ENCODE measurements at places on chromosomes 1 and 21.

GRCh38 chr1:14500041-14500440, 98.4 kb upstream of the KAZN start:
- no peak for DNase-seq

- DNase-seq: no peak
These were observed 4.8 kb upstream of the LAPTM5 start for GRCh38 chr1:30762152-30762929.

- no peak for DNase-seq
These were observed 110.6 kb upstream of the PLPPR5 start for GRCh38 chr1:99115231-99115630.

GRCh38 chr1:32768110-32768850, 48.9 kb downstream of the YARS1 start:
- no peak for DNase-seq

DNA sequence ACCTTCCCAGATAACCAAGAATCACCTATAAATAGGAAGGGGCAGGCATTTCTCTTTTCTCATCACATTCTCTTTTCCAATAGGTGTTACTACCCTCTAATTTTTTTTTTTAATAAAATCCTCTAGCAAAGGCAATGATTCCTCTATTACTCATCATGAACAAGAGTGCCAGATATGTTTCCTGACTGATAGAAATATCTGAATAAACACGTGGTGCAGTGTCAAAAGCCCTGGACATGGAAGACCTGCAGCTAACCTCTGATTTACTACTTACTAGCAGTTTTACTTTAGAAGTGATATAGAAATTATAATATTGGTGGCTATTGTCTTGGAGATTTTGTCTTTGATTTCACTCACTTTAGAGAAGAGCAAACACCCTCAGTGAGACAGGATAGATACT, 194.6 kb upstream of the SAMSN1 start:
- DNase-seq: no peak

DNA sequence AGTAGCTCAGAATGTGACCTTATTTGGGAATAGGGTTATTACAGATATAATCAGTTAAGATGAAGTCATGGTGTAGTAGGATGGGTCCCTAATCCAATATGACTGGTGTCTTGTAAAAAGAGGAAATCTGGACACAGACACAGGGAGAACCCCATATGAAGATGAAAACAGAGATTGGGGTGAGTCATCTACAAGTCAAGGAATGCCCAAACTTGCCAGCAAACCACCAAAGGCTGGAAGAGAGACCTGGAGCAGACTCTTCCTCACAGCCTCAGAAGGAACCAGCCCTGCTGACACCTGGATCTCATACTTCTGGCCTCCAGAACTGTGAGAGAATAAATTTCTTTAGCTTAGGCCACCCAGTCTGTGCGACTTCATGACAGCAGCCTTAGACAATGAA, 29.9 kb downstream of the KRTAP19-8 start:
- DNase-seq: no peak

- DNase-seq: no peak
These were observed 3.5 kb downstream of the EXOC8 start for GRCh38 chr1:231334079-231334666.

DNA sequence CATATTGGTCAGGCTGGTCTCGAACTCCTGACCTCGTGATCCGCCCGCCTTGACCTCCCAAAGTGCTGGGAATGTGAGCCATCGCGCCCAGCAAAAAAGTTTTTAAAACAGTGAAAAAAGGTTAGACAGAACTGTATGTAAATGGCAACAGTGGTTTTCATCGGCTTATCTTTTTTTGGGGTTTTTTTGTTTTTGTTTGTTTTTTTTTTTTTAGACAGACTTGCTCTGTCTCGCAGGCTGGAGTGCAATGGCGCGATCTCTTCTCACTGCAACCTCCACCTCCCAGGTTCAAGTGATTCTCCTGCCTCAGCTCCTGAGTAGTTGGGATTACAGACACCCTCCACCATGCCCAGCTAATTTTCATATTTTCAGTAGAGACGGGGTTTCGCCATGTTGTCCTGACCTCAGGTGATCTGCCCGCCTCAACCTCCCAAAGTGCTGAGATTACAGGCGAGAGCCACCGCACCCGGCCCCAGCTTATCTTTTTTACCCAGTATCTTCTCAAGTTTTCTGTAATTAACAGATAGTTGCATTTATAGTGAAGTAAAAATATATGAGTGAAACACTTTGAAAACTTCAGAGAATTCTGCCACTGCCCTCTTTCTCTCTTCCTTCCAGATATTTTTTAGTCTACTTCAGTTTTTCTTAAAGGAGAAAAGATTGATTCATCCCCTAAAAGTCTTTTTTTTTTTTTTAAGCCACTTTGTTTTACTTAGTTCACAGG, 13.1 kb downstream of the TIMM17A start:
- DNase-seq: no peak

- no peak for DNase-seq
These were observed 35.5 kb downstream of the H3-3A start for GRCh38 chr1:226097866-226098625.

DNA sequence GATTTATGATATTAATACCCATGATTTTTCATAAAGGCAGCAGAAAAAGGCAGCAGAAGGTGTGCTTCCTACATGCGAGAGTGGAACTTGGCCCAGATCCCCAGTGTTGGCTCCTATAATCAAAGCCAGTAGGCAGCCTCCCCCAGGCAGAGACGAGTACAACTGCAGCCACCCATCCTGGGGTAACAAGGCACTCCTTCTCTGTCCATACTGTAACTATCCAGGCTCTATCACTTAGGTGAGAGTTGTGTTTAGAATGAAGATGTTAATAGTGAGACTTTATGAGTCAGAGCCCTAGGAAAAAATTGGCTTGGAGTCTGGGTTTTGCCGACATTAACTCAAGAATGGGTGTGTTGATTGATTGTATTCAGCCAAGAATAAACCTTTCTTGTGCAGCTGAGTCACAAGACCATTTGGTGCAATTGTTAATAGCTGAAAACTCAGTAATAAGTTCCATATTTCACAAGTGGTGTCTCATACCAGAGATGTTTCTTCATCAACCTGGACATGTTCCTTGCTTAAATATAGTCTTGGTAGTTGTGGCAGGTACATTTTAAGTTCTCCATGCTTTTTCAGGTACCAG, 322.3 kb downstream of the DUSP10 start:
- no peak for DNase-seq

DNA sequence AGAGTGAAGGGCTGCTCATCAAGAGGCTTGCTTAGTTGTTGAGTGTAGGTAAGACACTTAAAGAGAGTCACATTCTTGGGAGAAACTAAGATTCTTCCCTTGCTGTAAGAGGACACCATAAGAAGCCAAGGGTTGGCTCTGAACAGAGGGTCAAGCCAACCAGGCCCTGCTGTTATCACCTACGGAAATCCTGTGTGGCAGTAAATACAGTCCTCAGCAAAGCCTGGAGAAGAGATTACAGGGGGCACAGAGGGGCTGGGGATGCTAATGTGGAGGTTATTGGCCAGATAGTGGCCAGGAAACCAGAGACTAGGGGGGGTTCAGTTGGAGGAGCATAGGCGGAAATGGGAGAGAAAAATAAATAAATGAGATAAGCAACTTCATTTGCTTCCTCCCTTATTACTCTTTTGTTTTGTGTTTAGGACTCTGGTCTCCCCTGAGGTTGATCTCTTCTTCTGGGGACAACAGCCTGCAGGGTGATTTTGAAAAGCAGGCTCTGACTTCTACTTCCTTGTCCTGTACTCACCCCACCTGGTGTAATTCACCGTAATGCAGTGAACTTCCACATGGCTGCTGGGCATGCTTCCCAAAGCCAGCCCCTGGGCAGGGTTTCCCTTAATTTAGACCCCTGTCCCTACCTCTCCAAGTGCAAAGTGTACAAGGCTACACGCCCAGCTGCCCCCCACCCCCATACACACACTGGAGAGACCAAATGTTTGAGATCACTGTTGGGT, 40.9 kb downstream of the MTARC1 start:
- DNase-seq: no peak

DNA sequence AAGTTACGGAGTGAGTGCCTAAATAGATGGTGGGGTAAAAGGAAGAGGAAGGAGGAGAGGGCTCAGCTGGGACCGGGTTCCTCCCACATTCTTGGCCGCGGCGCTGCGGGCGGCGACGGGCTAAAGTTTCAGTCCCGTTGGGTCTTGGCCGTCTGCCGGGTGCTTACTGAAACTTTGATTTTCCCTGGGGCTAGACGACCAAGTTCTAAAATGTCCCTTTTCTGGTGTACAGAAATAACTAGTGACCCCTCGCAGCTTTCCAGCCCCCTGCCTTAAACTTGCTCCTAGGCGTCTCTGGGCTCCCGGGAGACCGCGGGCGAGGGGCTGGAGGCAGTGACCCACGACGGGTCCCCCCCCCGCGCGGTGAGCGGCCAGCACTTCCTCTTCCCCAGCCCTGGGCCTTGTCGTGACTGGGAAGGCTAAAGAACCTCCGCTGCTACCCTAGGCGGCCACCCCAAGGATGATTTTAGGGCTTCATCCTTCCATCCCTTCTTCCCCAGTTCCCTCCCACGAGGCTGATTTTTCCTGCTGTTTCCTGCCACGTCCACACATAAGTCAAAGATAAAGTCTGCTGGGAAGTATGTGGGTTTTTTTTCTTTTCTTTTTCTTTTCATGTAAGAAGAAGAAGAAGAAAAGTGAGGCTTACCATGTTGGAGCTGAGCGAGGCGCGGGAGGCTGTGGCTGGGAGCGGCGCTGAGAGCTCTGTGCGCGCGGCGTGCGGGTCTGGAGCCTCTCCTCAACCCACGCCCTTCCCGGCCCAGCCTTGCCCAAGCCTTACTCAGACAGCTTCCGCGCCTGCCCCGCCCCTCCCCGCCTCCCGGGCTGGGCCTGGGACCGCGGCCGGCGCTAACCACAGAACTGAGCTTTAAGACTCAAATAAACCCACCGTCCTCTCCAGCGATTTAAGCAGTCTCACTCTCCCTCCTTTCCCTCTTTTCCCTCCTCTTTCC, at the start of gene S100A11:
TSS of gene S100A11 (minus strand) at position 738 of the 950 bp plus-strand sequence. CDS start at position 649, 89 bp downstream.
- DNase-seq: peak; percentile 45

- DNase-seq: no peak
These were observed 11.0 kb upstream of the AVPR1B start for GRCh38 chr1:206128196-206128595.

- DNase-seq: no peak
These were observed 35.4 kb downstream of the TMPRSS15 start for GRCh38 chr21:18368205-18368604.

DNA sequence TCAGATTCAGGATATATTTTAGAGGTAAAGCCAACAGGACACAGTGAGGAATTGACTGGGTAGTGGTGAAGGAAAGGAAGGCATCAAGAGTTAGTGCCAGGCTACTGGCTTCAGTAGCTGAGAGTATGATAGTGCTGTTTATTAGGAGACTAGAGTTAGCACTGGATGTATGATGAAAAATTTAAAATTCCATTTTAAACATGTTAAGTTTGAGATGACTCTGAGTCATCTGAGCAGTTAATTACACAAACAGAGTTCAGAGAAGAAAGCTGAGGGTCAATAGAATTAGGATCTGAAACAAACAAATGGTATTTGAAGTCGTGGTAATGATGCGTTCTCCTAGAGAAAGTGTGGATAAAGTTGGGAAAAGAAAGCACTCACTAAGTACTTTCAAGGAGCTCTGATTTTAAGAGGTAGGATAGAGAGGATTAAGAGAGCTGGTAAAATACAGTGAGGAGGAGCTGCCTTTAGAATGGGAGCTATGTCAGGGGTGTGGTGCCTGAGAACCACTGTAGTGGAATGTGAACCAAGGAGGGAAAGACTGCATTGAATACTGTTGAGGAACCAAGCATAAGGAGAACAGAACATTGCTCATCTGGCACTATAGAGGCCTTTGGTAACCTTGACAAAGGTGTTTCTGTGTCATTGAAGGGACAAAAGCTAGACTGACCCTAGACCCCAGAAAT, 21.7 kb upstream of the SHCBP1L start:
- no peak for DNase-seq

DNA sequence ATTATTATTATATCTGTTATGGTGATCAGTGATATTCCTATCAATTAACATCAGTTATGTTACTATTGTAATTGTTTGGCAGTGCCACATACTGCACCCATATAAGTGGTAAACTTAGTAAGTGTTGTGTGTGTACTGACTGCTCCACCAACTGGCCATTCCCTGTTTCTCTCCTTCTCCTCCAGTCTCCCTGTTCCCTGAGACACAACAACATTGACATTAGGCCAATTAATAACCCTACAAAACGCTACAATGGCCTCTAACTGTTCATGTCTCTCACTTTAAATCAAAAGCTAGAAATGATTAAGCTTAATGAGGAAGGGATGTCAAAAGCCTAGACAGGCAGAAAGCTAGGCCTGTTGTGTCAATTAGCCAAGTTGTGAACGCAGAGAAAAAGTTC, 6.6 kb upstream of the THRAP3 start:
- no peak for DNase-seq

DNA sequence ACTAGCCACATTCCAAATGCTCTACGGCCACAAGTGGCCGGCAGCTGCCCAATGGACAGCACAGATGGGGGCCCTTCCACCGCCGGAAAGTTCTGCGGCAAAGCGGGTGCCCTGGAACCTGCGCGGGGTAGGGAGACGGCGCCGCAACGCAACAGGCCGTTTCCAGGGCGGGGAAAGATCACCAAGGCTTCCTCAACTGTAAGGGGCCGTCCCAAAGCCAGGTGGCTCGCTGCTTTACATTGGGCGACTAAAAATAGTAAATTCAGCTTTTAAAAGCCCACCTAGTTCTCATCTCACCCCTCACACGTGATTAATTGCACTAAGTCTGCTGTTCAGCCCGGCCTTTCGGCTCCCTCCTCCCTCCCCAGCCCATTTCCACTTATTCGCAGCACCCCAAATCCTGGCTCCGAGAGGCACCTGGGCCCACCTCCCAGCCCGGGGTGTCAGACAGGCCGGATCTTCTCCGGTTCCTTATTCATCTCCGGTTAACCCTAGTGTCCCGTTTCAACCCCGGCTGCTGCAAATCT, 643 bp downstream of the CFAP298 start:
- DNase-seq: no peak
